ENCODE measurements at places on chromosomes 6 and 20.
A peak's percentile ranks its signal among the peaks of the same experiment; 100 is the strongest.

- DNase-seq: no peak
These were observed 8.1 kb upstream of the APCDD1L start for GRCh38 chr20:58523072-58523970.

DNA sequence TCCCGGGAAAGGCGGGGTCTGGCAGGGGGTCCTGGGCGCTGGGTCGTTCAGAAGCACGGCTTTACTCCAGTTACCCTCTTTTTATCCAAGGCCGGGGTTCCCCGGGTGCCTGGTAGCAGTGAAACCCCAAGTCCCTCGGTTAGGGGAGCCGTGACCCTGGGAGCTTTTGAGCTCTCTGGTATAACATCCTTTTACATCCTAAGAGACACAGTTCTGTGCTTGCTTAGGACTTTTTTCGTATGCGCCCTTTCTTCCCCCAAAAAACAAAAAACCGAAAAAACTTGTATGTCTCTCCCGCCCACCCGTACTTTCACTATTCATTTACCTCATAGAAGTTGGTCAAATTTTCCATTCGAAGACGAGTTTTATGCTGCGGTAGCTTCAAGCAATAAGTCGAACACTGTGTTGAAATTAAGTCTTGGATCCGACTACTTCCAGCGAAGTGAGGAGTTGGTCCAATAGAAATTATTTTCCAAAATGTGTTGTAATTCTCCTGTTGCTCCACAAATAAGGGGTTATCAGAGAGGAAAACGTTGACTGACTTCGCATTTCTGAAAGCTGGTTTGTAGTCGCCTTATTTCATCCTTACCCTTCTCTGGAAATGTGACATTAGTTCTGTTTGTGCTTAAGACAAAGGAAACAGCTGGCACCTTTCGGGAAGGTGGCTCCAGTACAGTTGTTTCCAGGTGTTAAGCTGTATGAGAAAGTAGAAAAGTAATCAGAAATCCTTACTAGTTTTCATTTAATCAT lies 816 bp upstream of the MAN1A1 start:
- DNase-seq: peak; percentile 54

GRCh38 chr6:9732056-9732455 lies 682.8 kb downstream of the TFAP2A start:
- no peak for DNase-seq

GRCh38 chr6:53593001-53593488 lies 48.1 kb upstream of the GCLC start:
- DNase-seq: no peak

- no peak for DNase-seq
These were observed 74.3 kb downstream of the SLX4IP start for GRCh38 chr20:10509376-10509775.

DNA sequence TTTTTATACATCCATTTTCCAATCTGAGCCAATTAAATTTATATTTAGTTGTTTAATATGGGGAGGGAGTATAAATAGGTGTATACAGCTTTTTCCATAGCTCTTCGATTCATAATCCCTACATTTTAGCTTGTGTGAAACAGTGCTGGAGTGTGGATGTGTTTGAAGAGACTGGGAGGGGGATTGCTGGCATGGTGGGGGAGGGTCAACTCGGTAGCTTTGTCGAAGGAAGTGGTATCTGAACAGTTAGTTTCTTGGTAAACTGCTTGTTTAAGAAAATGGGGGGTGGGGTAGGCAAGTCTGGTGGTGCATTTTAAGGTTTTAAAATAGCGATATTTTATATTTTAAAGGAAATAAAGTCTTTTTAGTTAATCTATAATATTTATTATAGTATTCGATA lies 1.4 kb upstream of the LIN28B start:
- no peak for DNase-seq

- no peak for DNase-seq
These were observed 131.6 kb downstream of the DST start for GRCh38 chr6:56510984-56511531.

DNA sequence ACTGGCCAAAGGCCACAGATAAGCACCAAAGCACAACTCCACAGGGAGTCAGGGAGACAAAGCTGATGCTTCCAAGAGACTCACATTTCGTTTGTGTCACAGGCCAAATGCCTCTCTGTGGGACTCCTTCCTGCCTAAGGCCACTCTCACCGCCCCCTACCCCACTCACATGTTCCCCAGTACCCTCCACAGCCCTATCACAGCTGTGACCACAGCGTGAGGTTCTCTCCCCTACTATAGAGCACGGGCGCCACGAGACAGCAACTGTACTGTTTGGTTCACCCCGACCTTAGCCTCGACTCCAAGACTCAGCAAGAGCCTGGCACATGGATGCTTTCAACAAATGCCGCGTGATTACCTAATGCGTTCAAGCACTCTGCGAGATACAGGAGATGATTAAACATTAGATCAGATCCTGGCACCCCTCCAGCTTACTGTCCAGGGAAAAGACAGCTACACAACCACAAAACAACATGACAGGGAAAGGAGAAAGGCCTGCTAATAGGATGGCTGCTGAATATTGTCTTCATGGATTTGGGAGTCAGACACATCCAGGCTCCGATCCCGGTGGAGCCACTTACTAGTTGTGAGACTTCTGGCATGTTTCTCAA lies 105.5 kb downstream of the AGPAT4 start:
- peak; percentile 93 for DNase-seq
